ENCODE measurements at places on chromosomes 6 and 20. TPM values are rescaled to one million over a fixed set of nuclear protein-coding genes. Genes with fewer than 3 reads are reported as not detected.

- no peak for DNase-seq
Observed at GRCh38 chr20:53148771-53149147, 176.6 kb downstream of the TSHZ2 start.

DNA sequence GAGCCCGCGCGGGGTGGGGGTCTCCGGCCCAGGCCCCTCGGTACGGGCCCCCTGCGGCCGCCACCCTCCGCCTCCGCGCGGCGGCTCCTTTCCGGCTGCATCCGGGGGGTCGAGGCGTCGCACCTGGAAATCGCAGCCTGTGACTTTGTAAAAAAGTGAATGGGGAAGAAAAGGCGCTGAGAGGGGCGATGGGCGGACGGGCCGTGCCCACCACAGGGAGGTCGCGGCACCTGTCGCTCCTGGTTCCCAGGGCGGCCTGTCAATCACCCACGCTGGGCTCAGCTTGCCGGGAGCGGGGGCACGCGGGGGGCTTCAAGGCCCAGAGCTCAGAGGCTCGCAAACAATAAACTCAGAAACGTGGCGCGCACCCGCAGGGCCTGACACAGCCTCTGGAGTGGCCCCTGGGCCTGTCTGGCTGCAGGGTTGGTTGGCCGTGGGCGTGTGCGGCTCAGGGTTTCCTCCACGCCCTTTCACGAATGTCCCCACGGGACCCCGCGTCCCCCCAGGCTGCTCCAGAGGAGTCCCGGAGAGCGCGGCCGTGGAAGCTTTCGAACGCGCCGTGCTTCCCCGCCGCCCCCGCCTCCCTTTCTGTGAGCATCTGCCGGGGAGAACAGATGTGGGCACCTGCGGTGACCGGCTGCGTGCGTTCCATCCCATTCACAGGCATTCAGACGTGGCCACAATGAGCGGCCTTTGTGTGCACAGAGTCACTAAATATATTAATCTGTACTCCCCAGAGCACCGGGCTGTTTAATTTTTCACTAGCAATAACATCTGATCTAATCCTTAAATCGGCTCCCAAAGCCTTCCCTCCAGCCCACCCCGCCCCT is 6.1 kb upstream of the DLL1 start:
- no peak for DNase-seq

DNA sequence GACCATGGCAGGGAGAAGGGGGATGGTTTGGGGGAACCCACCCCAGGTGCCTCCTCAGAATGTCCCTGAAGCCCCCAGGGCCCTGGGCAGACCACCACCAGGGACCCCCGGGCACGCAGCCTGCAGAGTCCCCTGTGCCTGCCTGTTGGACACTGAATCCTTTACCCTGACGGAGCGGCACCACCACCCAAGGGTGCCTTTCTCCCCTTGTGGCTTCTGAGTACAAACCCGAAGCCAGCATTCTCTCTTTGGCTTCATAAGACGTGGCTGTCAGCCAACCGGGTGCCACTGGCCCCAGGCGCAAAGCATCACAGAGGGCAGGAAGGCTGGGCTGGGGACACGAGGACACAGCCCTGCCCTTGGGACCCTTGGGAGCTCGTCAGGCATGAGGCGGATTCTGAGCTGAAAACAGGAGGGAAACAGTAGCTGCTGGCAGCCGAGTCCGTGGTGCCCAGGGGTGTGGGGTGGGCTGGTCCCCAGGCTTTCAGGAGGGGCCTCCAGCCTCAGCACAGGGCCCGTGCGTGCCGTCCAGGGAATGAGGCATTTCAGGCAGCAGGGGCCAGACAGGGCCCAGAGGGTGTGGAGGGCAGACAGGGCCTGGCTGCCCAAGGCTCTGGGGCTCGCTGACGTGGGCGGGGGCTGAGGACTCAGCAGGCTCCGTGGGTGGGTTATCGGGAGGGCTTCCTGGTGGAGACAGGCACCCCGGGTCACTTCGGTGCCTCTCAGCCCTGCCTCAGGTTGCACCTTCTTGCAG is 3.5 kb downstream of the COL9A3 start:
- no peak for DNase-seq

DNA sequence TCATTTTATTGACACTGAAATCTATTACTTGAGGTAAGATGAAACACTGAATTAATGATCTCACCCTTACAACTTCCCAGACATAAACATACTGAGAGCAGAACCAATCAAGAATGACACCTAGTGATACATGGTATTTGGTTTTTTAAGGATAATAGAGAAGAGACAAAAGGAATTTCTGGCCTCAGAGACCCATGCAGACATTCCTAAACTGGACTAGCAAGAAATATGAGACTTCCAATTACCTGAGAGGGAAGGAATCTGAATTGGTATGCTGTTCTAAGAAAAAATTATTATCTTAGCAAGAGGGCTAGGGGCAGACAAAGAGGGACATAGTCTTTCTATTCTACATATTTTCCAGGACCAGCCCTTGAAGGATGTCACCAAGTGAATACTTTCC is 141.1 kb downstream of the BMP5 start:
- no peak for DNase-seq

DNA sequence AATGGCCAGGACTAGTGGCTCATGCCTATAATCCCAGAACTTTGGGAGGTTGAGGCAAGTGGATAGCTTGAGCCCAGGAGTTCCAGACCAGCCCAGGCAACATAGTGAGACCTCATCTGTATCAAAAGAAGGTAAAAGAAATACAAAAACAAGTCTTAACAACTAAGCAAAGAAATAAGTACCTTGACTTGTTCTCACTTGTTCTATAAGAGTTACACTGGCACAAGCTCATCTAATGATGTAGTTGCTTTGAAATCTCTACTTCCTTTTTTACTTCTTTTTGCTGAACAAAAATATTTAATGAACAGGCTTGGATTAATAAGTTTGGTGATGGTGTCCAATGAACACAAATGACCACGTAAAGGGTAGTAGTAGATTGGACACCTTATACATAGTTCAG is 72.2 kb downstream of the SGK1 start:
- DNase-seq = no peak

RSPO3 gene
- polyA plus RNA-seq = 26.7 TPM
